Activated T-helper 1 cell treated with Interleukin-2 at 50 U/mL for 16 hours (primary cell): ENCODE measurements at places on chromosomes 4 and X.

DNA sequence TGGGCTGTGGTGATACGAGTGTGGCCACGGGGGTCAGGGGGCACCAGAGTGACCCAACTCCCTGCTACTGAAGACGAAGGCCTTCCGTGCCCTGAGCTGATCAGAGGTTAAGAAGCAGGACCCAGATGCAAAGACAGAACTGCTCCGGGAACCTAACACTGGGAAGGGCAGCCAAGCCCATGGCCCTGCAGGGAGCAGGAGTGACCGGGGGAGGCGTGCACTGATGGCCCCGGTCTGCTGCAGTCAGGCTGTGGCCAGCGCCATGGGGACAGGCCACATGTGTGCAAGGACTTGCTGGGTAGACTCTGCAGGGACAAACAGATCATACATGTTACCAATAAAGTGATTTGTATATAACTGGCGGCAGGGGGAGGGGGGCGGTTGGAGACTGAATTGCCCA lies 74.6 kb downstream of the ACOX3 start:
- DNase-seq: no peak

DNA sequence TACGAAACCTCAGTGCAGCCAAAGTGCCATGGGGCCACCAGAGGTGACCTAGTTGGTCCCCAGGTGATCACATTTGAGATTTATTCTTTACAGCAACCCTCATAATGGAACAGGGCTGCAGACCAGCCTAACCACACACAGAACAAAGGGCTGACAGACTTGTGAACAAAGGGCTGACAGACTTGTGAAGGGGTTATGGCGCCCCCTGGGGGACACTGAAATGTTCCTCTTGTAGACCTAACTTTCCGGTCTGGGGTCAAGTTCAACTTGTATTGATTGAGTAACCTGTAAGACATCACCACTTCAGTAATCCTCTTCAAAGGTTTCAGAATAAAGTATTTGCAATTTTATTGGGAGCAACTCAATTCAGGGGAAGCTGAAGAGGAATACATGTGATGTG lies 175.9 kb upstream of the RPS6KA3 start:
- peak; percentile 66 for DNase-seq

DNA sequence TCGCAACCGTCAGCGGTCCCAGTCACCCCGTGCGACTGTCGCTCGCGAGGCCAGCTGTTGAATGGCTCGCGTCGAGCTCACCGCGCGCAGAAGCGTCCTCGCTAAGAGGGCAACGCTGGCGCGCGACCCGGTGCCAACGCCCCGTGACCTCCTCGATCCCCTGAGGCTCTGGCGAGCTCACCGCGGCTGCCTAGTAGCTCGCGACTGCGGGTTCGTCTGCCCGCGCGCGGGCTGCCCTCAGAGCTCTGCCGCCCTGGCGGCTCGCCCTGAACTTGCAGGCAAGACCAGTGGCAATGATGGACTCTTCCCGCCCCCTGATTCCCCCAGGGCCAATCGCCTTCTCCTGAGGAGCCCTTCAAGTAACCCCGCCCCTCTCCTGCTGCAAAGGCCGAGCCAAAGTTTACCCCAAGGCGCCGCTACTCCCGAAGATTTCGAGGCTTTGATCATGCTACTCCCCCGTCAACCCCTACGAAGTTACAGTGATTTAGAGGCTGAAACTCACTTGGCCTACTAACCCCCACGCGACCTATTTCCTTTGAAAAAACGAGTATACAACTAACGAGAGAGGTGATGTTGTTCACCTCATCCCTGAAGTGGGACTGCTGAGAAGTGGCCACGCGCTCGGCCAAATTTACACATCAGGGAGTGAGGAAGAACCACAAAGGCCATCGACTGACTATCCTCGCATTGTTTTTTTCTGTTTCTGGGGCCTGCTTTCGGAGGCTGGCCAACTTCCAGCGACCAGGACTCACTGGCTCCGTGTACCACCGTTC lies 37.5 kb downstream of the PGRMC1 start:
- peak; percentile 22 for DNase-seq

DNA sequence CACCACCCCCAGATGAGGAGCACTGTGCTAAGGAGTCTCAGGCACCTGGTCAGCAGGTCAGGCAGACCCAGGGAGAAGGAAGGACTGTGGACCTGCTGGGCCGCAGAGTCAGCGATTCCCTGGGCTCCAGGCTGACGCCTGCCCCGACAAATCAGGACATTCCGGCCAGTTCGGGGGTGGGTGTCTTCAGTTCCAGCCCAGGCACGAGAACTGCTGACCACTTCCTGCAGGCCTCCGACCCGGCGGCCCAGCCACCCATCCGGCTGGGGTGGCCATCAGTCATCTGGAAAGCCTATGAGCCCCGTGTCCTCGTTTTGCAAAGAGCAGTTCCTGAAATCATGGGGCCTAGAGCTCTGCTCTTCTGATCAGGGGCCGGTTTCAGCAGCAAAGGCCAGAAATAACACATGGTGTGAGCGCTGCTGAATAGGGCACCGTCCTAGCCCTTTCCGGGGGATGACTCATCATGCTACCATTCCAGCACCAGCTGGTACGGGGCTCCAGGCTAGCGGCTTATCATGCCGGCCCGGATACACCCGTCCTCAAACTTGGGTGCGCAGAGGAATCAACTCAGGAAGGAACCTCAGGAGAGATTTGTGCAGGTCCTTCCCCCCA lies 7.8 kb upstream of the SH3TC1 start:
- DNase-seq: no peak

DNA sequence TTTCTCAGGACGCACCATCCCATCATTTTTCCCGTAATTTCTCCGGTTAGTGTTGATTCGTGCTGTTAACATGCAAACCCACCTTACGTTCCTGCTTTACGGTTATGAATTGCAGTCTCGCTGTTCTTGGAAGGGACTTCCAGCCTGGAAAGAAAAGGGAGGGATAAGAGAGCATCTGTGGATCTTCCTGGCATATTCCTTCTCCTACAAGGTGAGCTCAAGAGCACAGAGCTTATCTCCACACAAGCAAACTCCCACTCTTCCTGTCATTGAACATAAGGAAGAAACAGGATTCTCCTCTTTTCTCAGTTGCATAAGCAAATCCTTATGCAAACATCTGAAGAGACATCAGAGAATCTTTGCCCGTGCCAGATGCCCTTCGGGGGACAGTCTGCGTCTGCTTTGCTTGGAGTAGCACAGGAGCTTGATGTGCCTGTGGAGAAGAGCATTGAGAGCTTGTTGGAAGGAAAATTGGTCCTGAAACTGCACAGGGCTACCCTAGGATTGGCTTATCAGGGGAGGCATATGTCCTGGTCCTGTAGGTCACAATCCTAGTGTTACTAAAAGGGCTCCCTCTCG lies 127.0 kb downstream of the ASMT start:
- no peak for DNase-seq

DNA sequence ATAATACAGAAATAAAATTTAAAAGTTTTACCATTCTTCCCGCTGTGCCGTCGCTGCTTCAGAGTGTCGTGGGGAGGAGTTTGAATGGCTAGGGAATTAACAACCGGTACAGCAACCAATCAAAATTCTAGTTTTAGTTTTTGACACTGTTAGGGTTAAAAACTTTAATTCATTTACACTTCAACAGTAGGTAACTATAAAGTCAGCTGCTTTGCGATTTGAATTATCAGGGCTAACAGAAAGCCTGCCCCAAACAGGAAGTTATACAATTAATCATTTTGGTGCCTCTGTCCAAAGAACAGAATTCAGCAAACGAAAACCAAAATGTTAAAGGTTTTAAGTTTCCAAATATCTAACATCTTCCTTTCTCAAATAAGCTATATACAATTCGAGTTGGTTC lies 2.3 kb downstream of the HNRNPD start:
- DNase-seq: no peak

DNA sequence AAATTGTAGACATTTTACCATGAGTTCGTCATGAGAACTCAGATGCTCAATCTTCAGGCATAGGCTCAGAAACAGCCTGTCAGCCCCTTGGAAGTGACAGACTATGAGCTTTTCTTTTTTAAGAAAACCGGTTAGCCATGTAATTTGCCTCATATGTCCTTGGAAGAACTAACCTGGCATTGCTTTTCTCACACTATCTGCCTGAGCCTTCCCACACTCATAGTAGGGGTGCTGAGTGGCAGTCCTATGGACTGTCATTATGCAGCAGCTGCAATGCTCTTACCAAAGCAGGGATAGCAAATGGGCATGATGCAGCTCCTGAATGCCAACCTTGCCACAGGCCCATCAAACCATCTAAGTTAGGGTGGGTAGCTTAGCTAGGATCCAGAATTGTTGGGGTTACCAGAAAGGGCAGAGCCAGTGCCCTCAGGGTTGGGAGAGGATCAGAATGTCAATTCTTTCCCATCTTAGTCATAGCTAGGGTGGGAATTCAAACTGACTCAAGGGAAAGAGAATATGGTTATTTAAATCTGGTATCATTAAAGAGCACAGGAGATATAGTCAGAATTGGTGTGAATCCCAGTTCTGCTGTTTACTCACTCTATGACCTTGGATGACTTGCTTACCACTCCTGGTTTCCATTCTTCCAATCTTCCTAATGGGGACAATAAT lies 230.6 kb upstream of the CPEB2 start:
- DNase-seq: no peak
